Esophagus squamous epithelium (tissue), 5 donors: ENCODE measurements at places on chromosomes 11 and 22.

DNA sequence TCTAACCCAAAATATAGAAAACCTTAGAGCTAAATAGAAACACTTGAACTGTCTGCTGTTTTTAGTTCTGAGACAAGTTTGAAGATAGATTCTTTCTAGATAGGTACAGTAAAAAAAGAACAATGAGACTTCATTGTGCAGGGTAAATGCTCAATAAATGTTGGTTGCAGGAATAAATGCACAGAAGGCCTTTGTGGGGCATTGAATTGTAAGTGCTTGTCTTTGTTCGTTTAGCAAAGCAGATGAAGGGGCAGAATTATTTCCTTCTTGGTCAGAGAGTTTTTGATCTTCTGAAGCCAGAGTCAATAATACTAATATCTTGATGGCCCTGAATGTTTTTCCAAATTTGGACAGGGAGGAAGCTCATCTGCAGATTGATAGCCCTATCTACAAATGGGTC is 340.4 kb downstream of the OPCML start:
- no peak for DNase-seq

- no peak for DNase-seq
Measured at GRCh38 chr22:43177479-43177878, 9.5 kb downstream of the TTLL12 start.

- no peak for DNase-seq
Measured at GRCh38 chr11:120977266-120978137, 46.4 kb upstream of the TBCEL start.

GRCh38 chr22:40920526-40920925 is 30.7 kb upstream of the RBX1 start:
- no peak for DNase-seq
